ENCODE measurements at places on chromosomes 3 and 15. TPM values are rescaled to one million over a fixed set of nuclear protein-coding genes. Genes with fewer than 3 reads are reported as not detected.

Gene ZNF609
- 36.4 TPM for polyA plus RNA-seq

Gene CSK
- 37.6 TPM for polyA plus RNA-seq

Gene CXCR6
- polyA plus RNA-seq, result 0.28 TPM

Gene WDR93
- 3.0 TPM for polyA plus RNA-seq

Data from right renal cortex interstitium (tissue), 3 donors.